ENCODE measurements at places on chromosomes 7 and 10. TPM values are rescaled to one million over a fixed set of nuclear protein-coding genes. Genes with fewer than 3 reads are reported as not detected.

DNA sequence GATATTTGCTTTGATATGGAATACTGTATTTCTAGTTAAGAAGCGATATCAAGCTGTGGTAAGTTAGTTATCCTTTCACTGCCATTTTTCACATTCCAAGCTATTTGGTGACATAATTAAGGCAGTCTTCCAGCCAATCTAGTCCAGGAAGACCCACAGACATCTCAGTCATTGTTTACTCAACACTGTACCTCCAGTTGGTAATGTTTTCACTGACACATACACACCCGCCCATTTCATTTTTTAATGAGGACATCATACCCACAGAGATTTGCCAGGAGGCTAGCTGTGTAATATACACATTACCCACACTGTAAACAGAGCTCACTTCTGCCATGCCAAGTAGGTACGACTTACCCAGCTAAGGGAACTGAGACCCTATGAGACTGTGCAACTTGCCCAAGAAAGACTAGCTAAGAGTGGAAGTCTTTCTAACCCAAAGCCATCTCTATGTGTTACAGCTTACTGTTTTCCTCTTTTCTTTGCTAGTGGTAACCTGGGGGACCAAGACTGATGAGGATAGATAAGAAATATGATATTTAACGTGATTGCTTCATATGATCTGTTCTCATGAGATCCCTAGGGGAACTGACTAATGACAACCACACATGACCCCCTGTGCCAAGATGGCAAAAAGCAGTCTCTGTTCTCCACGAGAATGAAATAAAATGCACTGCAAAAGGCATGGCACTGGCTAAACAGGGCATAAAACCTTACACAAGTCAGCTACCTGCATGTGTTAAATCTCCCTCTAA is 179.0 kb downstream of the DGKI start:
- DNase-seq, result no peak

DNA sequence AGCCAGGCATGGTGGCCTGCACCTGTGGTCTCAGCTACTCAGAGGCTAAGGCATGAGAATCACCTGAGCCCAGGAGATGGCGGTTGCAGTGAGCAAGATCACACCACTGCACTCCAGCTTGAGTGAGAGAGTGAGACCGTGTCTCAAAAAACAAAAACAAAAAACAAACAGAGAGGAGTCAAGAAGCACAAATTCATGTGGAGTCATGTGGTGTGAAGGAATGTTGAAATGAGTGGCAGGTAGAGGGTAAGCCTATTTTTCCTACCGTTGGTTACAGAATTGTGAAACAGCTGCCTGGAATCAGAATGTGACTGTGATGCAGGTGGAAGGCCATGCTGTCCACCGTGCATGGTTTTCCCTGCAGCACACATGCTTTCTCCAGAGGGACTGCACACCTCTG is 23.7 kb upstream of the NUB1 start:
- no peak for DNase-seq

- no peak for DNase-seq
Measured at GRCh38 chr10:26057466-26057865, 123.4 kb downstream of the MYO3A start.

- no peak for DNase-seq
Measured at GRCh38 chr10:96576277-96576980, 10.4 kb downstream of the TM9SF3 start.

- no peak for DNase-seq
Measured at GRCh38 chr10:87656431-87657072, 3.1 kb upstream of the PAPSS2 start.

GRCh38 chr7:55441774-55442522 is 76.8 kb downstream of the LANCL2 start:
- peak; percentile 62 for DNase-seq

EPHB4 gene
- total RNA-seq, result 8.4 TPM

PROSER2 gene
- total RNA-seq, result 0.47 TPM
